Fibroblast of skin of back (primary cell): ENCODE measurements at places on chromosomes 11 and 22.
A peak's percentile ranks its signal among the peaks of the same experiment; 100 is the strongest.

GRCh38 chr11:8601376-8602133 lies 7.5 kb upstream of the STK33 start:
- DNase-seq = no peak

DNA sequence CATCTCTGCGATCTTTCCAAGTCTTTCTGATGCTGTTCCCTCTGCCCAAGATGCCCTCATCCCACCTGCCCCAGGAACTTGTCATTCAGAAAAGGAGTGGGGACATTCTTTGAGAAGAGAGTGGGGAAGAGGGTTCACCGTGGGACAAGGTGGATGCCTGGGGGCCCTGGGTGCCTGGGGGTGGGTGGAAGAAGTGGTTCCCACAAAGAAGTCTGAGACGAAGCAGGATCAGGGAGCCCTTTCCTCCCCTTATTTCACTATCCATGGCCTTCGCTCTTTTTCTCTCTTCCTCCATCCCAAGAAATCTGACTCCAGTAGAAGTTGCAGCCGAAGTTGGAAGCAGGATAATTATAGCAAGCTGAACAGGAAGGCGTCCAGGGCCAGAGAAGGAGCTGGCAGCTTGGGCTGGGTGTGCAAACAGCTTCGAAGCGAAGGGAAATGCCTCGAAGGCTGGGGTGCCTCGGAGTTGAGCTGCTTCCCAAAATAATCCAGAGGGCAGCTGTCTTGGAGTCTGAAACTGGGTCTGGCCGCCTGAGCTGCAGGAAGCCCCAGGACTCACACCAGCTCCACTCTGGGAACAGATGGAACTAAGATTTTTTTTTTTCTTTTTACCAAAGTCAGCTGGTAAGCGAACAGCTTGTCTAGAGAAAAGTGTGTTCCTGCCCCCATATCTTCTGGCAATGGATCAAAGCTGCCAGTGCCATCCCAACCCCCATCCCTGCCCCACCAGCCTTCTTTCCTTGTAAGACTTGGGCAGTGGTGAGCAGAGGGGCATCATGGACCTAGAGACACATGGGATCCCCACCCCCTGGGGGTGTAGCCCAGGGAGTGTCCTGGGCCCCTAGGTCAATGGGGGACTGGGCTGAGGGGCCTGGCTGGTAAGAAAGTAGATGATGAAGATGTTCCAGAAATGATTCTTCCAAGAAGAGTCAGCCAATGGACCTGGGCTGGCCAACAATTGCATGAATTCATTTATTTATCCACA lies 31.5 kb downstream of the PARVG start:
- peak; percentile 26 for DNase-seq

GRCh38 chr11:124394408-124394807 lies 4.4 kb downstream of the OR8B3 start:
- DNase-seq = peak; percentile 21

- DNase-seq = no peak
These were observed 61.5 kb upstream of the HMGXB4 start for GRCh38 chr22:35195821-35196220.

GRCh38 chr11:5929571-5930368 lies 12.3 kb upstream of the OR56A3 start:
- DNase-seq = no peak

GRCh38 chr22:49107561-49107960 lies 720.1 kb downstream of the BRD1 start:
- no peak for DNase-seq

- no peak for DNase-seq
These were observed 83.8 kb upstream of the LARGE1 start for GRCh38 chr22:34004058-34004457.

- no peak for DNase-seq
These were observed 6.6 kb upstream of the CABP7 start for GRCh38 chr22:29713156-29713727.

GRCh38 chr11:11351042-11351586 lies 1.9 kb downstream of the CSNK2A3 start:
- DNase-seq = no peak

DNA sequence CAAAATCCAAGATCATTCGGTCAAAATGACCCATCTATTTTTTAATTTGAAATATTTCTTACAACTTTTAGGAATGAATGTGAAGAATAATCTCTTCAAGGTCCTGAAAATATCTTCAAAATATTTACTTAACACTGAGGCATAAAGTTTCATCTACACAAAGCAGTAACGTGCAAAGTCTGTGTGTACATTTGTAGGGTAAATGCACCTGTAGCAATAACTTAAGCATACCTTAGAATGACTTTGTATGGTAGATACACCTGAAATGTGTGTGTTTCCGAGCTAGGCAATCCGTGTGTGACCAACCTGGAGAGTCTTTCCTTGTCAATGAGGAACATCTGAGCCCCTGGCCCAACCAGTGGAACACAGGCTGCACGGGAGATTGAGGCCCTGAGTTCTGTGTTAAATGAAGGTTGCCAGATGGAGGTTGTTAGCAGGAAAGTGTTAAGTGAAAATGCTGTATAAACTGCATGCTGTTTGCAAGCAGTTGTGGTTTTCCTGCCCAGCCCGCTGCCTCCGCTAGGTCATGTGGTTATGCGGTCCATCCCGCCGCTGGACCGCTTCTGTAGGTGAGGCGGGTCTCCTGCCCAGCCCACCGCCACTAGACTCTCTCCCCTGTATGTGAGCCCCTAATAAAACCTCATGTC lies 7.6 kb upstream of the CTR9 start:
- no peak for DNase-seq

DNA sequence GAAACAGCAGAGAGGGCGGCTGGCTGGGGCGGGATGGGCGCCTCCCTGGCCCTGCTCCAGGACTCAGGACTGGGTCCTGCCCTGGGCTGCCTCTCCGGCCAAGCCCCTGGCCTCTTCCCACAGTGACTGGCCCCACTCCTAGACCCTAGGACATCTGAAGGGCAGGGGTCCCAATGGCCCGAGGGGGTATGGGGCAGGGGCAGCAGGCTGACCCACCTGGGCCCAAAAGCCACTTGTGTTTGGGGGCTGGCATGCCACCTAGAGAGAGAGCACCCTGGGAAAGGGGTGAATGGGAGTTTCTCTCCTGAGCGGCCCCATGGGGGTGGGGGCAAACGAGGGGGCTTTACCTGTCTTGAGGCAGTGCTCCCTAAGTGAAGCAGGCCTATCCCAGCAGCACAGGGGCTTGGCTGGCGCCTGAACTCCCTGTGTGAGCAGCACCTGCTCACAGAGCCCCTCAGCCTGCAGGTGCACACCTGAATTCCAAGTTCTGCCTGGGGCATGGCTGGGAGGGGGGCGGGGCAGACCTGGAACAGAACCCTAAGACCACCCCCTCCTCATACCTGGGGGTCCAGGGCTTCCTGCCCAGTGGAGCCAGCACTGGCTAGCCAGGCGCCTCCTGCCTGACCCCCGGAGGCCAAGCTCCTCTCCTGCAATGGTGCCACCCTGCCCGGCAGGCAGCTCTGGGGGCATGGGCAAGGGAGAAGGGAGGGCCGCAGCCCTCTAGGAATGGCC lies 16.9 kb downstream of the DUSP8 start:
- no peak for DNase-seq

DNA sequence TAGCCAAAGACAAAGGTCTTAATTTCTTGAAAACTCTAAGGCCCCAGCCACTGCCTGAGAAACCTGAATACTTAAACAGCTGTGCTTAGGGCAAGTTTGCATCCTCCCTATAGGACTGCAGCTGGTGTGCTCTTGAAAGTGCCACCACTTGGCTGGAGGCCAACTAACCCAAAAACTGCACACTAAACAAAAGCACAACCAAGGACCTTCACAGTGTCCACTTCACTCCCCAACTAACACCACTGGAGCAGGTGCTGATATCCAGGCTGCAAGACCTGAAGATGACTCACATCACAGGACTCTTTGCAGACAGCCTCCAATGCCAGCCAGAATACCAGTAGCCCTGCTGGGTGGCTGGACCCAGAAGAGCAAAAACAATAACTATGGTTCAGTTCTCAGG lies 357.7 kb upstream of the ARHGAP42 start:
- no peak for DNase-seq

- DNase-seq = no peak
These were observed 1.4 kb upstream of the OR8B8 start for GRCh38 chr11:124446916-124447315.
